ENCODE measurements at places on chromosomes 2 and 18.

- no peak for DNase-seq
These were observed 29.9 kb upstream of the PPP1CB start for GRCh38 chr2:28721601-28722191.

- no peak for DNase-seq
These were observed 318.0 kb downstream of the ALK start for GRCh38 chr2:29603341-29603740.

- DNase-seq = no peak
These were observed 181.8 kb upstream of the GCFC2 start for GRCh38 chr2:75892490-75892889.

GRCh38 chr2:55116966-55117365 is 66.7 kb upstream of the RTN4 start:
- DNase-seq = no peak

DNA sequence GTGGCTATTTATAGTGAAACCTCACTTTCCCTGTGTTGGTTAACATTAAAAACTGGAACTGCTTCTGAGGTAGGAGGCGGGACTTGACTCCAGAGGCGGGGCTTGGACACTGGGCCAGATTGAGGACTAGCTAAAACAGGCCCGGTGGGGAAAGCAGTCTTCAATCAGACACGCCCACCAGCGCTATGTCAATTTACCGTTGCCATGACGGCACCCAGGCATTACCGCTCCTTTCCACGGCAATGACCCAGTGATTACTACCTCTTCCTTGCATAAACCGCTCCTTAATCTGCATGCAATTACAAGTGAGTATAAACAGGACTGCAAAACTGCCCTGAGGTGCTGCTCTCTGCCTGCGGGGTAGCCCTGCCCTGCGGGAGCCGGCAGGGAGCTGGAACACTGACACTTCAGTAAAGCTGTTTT is 35.3 kb downstream of the LRRFIP1 start:
- peak; percentile 13 for DNase-seq

- no peak for DNase-seq
These were observed 230.7 kb downstream of the KCNH7 start for GRCh38 chr2:162607915-162608314.

GRCh38 chr2:45209875-45210274 is 200.6 kb upstream of the SIX2 start:
- no peak for DNase-seq

DNA sequence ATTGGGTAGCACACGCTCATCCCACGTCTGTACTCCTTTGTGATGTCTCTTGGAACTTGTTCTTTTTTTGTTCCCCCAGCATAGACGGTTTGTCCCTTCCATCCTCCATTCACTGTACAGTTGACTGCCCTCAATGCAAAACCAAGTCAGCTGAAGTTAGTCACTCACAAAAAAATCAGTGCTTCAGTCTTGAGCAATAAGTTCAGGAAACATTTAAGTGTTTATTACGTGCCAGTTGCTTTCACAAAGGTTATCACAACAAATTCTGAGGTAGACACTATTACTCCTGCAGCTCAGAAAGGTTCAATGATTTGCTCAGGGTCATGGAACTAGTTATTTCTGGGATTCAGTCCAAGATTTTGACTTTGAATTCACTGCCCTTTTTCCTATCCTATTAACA is 102.2 kb downstream of the PDE1A start:
- DNase-seq = no peak

DNA sequence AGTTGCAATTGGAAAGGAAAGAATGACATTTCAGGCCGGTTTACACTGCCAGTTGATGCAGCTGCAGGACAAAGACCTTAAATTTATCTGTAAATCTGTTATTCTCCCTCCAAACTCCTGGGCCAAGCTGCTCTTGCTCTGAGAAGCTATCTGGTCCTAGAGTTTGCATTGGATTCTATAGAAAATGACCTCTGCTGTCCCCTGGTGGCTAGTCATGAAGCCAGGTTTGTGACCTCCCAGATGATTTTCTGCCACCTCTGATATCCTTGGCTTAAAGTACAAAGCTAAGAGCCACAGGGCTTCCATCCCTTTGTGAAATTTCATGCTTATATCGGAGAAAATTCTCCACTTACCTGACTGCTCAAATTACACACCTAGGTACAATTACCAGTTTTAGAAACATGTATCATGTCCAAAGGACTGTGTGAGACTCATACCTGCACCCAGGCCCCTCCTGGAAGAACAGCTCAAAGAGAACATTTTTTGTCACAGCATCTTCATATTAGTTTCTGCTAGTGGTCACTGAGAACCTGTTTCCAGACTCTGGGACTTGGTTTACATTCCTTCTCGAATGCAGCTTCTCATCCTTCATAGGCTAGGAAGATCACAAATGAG is 28.9 kb upstream of the IER3IP1 start:
- DNase-seq = no peak

DNA sequence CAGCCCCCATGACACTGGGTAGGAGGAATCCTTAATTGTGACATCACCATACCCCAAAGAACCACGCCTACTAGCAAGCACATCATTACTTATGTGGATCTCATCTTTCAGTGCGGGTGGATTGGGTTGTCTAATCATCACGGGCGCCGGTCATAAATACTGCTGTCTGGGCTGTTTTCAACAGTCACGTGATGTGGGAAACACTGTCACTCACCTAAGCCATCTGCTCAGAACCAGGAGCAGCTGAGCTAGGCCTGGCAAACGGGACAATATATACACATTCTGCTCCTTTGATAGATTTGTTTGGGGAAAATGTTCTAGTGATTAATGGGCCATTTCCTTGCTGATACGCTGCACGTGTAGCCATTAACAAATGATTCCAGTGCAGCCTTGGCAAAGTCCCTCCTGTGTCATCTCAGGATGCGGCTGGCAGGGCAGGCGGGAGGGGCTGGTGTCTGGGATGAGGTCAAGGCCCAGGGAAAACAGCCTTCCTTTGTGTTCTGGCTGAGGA is 145.9 kb upstream of the COPS8 start:
- no peak for DNase-seq

DNA sequence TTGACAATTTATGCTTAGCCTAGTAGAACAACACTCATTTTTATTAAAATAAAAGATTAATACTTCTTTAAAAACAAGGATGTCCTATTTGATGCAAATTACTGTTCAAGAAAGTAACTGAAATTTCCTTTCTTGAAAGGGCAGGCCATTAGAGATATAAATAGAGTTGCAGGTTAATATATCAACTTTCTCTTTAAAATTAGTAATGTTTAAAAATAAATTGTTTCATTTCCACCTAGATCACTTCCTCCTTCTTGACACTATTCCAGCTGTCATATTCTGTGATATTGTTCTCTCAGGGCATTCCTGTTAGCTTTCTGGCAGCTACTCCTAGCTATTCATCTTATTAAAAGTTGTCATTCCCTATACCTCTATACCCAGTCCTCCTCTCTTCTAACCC is 357.9 kb upstream of the NRP2 start:
- DNase-seq = no peak

DNA sequence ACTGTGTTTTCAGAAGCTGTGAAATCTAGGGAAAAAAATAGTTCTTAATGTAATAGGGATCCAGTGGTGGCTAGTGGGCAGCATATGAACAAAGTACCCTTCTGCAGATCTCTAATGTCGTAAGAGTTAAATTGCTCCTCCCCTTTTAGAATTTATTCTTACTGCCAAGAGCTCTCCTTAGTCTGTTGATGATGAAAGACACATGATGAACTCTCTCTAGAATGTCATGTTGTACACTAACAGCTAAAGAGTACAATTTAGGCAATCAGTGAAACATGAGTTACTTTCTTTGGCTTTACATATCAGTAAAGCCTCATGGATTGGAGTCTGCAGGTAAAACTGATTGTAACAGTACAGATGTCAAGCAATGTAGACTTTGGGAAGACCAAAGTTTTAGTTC is 84.2 kb downstream of the SLC39A10 start:
- no peak for DNase-seq

DNA sequence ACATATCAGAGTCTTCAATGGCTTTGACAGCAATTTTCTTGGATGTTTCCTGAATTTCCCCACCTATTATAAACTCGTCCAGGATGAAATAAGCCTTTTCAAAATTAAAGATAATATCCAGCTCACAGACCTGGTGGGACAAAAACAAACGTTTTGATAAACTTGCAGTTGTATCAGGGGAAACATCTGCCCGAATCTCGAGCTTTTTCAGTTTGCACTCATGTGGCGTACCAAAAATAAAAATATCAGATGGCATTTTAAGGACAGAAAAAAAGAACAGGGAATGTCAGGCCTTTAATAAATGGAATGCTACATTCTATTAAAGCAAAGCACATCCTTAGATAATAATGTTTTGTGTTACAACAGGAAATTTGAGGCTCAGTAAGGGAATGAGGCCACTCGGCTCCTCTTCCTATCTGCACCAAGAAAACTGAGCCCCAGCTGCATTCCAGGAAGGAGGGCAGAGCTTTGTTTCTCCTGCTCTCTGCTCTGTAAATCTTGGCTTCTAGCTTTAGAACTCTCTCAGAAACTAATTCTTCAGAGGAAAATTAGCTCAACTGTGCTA is 72.1 kb downstream of the AP1S3 start:
- no peak for DNase-seq

GRCh38 chr2:38740851-38741731 is 10.1 kb downstream of the SRSF7 start:
- DNase-seq = no peak

- no peak for DNase-seq
These were observed 9.0 kb downstream of the CDKL4 start for GRCh38 chr2:39234754-39235153.

DNA sequence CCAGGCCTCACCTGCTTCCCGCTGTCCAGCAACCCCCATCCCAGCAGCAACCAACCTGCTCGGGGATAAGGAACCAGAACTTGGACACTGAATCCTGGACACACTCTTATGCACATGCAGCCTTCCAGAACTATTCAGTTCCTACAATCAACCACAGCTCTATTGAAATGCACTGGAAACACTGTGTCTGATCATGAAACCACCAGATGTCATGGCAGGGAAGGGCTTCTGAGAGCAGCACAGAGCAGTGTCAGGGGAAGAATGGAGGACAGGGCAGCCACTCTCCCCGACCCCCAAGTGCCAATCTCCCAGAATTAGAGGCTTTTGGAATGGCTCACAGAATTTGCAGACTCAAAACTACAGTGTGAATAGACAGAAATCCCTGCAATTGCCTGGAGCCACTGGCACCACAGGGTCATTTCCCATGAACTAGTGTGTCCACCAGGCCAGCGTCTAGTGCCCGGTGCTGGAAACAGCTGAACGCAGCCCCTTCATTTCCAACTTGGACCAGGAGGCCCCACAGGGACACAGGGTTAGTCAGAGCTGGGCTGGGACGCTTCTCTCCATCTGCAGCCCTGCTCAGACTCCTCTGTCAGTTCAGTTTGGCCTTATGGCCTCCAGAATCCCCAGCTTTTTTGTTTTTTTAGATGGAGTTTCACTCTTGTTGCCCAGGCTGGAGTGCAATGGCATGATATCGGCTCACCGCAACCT is 25.5 kb downstream of the MRPL35 start:
- no peak for DNase-seq

DNA sequence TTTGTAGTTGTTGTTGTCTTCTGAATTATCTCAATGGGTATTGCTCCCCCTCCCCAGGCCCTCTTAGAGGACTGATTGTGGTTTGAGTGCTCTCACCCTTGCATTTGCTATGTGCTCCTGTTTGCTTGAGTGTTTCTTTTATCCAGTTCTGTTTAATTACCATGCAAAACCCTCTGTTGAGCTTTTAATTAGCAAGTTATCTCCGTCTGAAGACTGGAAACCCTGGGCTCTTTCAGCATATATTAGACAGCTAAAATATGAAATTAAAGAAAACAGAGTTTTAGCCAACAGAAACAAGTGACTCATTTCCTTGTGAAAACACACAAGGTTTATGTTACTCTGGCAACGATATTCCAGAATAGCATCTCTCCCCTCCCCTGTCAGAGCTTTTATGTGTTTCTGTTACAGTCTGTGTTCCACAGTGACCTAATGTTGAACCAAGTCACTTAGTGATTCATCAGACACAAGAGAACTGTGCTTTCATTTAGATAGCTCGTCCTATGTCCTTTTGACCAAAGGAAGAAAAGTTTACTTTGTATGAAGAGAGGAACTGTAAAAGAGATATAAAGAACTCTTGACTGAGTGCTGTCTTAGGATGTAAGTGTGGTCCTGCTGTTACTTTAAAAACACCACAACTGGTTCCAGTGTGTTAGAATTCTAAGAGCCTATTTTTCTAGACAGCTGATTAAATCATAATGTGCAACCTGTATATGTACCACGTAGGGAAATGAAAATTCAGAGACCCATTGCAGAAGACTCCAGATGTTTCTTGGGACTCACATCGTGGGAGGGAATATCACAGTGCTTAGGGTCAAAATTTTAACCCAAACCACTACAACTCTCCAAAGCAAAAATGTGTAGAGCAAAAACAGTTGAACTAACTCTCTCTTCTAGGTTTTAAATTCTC is 172.8 kb upstream of the RBMS1 start:
- no peak for DNase-seq

DNA sequence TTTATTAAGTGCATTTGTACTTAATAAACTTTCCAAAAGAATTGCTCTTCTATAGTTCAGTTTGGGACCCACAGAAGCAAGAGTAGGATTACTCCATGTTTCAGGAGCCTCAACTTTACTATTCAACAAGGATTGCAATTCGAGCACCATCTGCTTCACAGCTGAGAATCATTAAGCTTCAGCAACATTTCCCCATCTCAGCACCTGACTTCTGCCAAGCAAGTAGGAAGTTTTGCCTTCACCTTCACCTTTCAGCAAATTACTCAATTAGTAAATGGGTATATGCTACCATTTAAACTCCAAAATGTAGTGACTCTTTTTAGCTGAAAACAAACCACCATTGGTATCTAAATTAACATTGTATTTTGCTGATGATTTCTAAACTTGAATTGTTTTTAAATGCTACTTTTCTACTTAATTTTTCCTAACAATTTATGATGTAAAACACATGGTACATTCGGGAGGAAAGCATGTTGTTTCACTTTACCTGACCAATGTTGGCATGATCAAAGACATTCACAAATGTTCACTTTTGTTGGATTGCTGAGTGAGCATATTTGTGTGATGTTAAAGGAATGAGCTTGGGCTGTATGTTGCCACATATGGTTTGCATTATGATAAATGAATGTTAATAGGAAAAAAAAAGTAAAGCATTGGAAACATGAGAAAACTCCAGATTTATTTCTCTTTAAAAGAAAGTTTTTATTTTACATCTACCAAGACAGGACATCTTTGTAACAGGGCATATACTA is 159.2 kb downstream of the GULP1 start:
- DNase-seq = no peak

- no peak for DNase-seq
These were observed 18.9 kb downstream of the TWIST2 start for GRCh38 chr2:238866656-238867277.

- no peak for DNase-seq
These were observed 160.2 kb downstream of the GALNT14 start for GRCh38 chr2:30978044-30978443.

DNA sequence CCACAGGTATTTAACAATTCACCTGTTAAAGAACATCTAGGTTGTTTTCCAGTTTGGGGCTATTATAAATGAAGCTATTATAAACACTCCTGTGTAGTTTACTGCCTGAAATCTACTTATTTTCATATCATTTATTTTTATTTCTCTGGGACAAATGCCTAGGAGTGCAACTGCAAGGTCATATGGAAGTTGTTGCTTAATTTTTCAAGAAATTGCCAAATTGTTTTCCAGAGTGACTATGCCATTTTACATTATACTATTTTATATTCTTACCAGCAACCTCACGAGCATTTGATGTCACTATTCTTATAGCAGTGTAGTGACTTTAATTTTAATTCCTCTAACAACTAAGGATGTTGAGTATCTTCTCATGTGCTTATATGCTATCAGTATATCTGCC is 298.4 kb downstream of the EXOC6B start:
- DNase-seq = no peak
